Activated T-cell treated with anti-CD3 and anti-CD28 coated beads, Interleukin-2, amount 50 U/mL, for 1 hour (primary cell): ENCODE measurements at places on chromosomes 12 and 14.

GRCh38 chr12:79983986-79984620 lies 49.2 kb upstream of the PPP1R12A start:
- DNase-seq = no peak

- DNase-seq = no peak
Observed at GRCh38 chr14:75631453-75631831, 29.2 kb downstream of the ERG28 start.

- DNase-seq = no peak
Observed at GRCh38 chr12:56633468-56634241, 3.5 kb upstream of the BAZ2A start.

- no peak for DNase-seq
Observed at GRCh38 chr14:99829450-99829849, 36.2 kb downstream of the EML1 start.

GRCh38 chr14:74634964-74635363 lies 22.9 kb upstream of the LTBP2 start:
- no peak for DNase-seq

- DNase-seq = no peak
Observed at GRCh38 chr12:77032406-77032805, 33.0 kb downstream of the E2F7 start.

DNA sequence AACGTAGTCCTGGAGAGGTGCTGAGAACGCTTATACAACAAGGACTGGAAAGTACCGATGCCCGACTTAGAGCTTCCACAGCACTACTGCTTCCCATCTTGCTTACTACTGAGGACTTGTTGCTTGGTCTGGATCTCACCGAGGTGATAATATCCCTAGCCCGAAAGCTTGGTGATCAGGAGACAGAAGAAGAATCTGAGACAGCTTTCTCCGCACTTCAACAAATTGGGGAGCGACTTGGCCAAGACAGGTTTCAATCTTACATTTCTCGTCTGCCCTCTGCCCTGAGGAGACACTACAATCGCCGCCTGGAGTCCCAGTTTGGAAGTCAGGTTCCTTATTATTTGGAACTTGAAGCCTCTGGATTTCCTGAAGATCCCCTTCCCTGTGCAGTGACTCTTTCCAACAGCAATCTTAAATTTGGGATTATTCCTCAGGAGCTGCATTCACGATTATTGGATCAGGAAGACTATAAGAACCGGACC lies 1.1 kb downstream of the TOGARAM1 start:
- DNase-seq = no peak

DNA sequence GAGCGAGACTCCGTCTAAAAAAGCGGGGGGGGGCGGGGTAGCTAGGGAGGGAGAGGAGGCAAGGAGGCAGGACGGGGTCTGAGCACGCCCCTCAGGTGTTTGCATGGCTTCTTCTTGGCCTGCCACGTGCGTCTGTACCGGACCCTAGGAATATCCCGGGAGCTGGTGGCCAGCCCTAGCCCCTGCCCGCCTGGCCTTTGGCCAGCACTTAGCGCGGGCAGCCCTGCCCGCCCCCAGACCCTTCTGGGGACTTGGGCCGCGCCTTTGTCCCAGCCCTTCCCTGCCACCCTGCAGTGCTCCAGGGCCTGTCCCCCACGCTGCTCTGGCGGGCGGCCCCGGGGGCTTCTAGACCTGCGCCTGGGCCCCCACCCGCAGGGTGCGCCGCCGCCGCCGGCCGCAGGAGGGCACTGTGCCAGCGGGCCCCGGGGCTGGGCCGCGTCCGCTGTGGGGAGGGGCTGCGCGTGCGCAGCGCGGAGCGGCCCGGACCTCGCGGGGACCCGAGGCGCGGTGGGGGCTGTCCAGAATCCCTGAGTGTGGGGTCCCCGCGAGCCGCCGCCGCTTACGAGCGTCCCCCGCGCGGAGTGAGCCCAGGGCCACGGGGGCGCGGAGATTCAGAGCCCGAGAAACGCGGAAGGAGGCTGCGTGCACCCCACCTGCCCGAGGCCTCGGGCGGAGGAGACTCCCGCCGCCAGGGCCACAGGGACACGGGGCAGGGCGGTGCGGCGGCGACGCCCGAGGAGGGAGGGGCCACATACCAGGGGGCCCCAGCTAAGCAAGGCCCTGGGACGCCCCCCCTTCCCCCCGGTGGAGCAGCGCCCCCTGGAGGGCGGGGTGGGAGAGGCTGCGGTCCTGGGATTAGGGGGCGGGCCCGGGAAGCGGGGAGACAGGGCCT lies 21.0 kb downstream of the SLC25A29 start:
- peak; percentile 88 for DNase-seq

DNA sequence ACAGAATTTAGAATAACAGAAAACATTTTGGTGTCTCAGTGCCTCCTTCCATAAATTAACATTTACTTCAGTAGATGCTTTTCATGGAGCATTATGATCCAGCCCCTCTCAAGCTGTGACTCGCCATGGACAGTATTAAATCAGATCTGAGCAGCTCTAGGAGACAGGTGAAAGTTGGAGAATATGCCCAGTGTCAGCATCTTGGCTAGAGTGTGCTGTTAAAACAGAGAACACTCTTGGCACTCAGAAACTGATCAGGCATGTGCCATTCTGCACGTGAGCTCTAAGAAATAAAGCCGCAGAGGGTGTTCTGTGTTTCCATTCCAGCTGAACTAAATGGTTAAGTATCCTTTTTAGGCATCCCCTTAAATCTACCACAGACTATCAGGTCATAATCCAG lies 68.0 kb downstream of the DIP2B start:
- DNase-seq = no peak

DNA sequence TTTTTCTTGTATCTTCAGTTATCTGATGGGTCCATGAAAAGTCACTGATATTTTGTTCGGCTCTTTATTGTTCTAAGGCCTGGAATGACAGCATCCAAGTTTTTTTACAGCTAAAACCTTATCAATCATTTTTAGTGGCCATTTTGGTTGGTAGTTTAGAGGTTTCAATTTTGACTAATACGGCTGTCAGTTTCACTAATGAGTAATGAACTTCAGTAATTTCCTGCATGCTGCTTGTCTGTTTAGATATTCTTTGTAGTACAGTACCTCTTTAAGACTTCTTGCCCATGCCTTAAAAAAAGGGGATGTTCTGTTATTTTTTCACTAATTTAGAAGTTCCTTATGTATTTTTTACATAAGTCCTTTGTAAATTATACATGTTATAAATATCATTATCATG lies 176.7 kb downstream of the LRFN5 start:
- no peak for DNase-seq

DNA sequence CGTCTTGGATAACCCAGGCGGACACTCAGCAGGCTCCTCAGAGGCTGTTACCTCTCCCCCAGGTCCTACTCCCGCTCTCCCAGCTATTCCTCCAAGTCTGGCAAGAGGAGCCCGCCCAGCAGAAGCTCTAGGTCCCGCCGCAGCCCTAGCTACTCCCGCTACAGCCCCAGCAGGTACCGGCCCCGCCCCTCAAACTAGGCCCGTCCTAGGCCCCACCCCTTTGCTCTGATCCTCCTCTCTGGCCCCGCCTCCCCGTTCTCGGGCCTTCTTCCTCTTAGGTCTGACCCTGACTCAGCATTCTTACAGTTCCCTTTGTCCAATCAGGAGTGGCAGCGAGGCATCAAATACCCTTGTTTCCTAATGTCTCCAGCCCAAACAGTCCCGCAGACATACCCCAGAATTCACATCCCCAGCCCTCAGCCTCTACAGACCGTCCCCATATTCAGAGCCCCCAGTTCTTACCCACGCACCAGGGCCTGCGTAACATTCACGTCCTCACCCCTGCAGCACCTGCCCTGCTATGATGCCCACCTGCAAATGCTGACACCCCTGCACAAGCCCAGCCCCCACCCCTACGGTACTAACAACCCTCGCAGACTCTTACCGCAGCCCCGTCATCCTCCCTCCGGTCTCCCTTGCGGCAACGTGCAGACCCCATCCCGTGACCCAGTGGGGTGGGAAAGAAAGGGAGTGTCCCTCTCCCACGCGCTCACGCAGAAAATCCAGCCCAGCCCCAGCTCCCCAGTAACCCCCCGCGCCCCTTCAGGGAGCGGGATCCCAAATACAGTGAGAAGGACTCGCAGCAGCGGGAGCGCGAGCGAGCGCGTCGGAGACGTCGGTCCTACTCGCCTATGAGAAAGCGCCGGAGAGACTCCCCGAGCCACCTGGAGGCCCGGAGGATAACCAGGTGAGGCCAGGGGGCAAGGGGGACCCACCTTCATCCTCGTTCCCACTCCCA lies 25.0 kb upstream of the HSPB8 start:
- no peak for DNase-seq

DNA sequence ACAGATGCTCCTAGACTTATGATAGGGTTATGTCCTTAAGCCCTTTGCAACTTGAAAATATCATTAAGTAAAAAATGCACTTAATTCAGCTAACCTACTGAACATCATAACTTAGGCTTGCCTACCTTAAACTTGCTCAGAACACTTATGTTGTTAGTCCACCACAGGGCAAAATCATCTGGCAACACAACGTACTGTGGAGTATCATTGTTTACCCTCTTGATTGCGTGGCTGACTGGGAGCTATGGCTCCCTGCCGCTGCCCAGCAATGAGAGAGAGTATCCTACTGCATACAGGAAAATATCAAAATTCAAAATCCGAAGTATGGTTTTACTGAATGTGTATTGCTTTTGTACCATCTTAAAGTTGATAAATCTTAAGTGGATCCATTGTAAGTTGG lies 105.5 kb downstream of the SOX5 start:
- DNase-seq = no peak

- DNase-seq = no peak
Observed at GRCh38 chr12:68633614-68634558, 23.2 kb downstream of the RAP1B start.

DNA sequence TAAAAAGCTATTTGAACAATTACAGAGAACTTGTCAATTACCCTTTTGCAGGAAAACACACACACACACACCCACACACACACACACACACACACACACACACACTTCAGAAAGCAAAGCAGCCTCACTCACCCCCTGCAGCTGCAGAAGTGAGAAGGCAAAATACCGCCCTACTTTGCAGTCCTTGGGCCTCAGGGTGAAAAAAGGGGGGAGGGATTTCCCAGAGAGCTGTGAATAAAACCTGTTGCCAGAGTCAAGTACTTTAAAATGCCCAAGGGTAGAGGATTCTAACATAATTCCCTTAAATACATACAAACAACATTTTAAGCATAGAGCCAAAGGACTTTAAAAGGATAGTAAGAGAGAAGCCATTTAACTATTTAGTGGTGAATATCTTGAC lies 285.9 kb downstream of the MDGA2 start:
- no peak for DNase-seq

- no peak for DNase-seq
Observed at GRCh38 chr14:64824471-64824870, 55.2 kb downstream of the SPTB start.

DNA sequence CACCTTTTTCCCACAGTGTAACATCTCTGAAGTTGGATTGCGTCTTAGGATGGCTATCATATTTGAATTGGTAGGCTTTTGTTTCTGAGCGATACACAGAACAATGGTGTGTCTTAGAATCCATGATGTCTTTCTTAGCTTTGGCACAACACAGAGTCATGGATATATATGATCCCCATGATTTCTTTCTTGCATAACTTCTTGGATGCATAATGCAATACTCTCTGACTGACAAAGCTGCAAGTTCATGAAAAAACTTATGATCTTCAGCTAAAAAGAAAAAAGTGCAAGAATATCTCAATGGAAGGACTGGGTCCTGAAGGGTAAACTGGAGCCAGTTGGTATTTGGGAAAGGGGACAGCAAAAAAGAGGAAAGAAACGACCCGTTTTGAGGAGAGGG lies 48.1 kb downstream of the VWF start:
- no peak for DNase-seq

- DNase-seq = no peak
Observed at GRCh38 chr12:28498850-28499249, 308.6 kb downstream of the CCDC91 start.

- DNase-seq = no peak
Observed at GRCh38 chr12:115801871-115802270, 475.6 kb downstream of the MED13L start.
